ENCODE measurements at places on chromosomes 1 and 21.

DNA sequence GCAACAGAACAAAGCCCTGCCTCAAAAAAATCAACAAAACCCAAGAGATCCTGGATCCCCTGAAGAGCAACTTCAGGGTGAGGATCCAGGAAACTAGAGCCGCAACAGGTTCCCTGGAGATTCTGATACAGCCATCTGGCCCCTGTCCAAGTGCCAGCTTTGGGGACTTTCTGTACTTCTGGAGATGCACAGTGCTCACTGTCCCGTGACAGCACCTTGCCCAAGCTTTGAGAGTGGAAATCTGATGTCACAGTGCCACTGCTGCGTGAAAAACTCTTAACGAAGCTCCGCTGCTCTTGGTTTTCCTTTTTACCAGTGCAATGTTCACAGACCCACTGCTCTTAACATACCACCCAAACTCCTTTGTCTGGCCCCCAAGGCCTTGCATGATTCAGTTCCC lies 26.3 kb downstream of the STK40 start:
- no peak for DNase-seq

- DNase-seq: no peak
These were observed 15.2 kb downstream of the ADCY10 start for GRCh38 chr1:167898578-167899222.

GRCh38 chr1:170511038-170511437 lies 20.9 kb upstream of the GORAB start:
- DNase-seq: no peak

DNA sequence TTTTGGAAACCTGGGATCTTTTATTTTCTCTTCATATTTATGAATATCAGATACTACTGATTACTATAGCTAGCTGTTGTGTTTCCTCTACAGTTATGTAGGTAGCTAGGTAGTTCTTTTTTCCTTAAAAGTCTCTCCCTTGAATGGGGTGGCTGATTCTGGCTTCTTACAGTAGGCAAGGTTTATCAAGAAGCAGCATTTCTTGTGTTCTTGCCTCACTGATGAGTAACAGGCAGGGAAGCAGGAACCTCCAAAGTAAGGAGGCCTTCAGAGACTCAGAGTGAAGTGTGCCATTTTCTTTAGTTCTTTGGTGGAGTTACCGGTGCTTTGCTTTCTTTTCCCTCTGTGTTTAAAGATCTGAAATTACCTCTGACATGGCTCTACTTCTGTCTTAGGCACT lies 56.0 kb downstream of the ZMYM4 start:
- no peak for DNase-seq

DNA sequence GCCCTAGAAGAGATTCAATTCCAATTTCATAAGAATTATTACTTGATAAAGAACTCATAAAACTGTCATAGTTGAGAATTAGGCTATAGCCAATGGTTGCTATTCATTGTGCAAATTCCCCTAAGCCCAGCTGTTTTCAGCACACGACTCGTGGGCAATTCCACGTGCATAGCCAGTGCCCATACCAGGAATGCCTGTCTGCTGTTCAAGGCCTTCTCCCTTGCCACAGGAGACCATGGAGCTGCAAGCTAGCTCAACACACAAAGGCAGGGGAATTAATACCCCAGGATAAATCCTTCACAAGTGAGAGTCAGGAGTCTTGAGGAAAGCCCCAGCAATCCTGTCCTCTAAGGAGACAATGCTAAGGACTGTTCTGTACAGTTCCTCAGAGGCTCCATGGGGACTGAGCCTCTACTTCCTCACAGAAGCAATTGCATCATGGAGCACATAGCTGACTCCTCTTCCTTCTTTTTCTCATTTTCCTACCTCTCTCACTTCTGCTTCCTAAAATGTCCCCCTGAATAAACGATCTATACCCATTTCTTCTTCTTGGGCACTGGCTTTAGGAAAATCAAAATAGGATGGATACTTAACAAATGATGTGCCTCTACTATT lies 19.1 kb upstream of the CHRM3 start:
- DNase-seq: no peak

DNA sequence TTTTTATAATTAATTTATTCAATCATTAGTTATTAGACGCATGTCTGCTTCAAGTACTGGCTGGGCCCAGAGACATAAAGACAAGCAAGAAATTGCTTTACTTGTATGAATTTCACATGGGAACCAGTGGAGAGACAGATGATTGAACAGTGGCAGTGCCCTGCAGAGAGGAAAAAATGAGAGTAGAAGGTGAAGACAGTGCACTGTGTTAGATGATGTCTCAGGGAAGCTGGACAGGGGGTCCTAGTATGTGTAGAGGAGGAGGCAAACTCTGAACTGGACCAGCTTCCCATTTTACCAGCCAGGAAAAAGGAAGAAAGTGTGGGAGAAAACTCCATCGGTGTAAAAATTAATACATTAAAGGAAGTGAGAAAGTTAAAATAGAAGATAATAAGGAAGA lies 126.0 kb downstream of the BACH1 start:
- DNase-seq: no peak

DNA sequence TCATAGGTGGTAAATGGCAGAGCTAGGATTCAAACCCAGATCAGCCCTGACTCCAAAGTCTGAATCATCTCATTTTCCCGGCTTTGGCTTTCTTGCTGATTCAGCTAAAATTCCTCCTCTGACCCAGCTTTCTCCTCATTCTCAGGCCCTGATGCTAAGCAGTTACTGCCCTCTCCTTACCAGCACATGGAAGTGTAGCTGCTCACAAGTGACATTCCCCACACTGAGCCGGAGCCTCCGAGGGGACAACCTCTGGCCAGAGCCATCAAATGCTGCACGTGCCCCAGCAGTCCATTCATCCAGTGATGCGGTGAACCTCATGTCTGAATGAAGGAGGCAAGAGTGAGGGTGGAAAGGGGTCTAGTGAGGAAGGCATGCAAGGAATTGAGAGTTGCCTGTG lies 11.1 kb downstream of the ITGA10 start:
- no peak for DNase-seq

DNA sequence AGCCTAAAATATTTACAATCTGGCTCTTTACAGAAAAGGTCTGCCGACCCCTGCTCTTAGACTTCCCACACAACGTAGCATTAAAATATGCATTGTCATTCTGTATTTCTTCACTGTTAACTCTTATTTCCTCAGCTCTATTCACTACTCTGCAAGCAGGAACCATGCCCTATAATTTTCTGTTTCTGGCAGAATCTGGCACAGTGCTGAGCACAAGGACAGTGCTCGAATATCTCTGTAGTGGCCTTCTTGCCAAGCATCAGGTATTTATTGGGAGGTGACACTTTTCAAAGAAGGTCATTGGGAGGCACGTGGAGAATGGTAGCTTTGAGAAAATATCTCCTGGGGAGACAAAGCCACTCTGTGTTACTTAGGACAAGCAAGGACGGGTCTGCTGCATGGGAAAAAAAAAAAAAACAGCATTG lies 77.9 kb downstream of the PSMG1 start:
- no peak for DNase-seq

DNA sequence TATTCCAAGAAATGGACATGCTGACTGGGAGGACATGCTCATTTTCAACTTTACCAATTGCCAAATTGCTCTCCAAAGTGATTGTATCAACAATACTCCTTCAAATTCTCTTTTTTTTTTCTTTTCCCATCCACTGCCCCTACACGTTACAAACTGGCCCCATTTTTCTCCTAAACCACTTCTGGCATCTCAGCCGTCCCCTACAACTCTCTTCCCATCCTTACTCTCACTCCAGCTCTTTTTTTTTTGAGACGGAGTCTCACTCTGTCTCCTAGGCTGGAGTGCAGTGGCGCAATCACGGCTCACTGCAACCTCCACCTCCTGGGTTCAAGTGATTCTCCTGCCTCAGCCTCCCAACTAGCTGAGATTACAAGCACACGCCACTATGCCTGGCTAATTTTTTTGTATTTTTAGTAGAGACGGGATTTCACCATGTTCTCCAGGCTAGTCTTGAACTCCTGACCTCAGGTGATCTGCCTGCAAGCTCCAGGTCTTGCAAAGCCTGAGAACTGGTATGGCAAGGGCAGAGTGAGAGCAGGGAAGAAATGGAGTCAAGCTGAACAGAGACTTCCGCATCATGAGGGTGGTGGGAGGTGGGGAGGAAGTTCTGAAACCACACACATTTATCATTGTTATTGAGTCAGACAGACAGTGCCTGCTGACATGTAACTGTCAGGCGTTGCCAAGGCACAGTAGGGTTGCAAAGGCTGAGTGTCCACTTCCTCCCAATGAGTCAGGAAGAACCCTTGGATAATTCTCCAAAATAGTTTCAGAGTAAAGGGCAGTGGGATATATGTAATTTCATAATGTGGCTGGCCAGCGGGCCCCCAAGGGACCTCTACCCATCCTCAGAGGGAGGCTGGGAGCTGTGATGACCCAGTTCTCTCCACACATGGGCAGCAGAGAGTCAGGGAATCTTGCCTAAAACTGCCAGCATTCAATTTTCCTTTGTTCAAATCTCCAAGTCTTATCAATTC lies 17.4 kb downstream of the CELA3A start:
- DNase-seq: peak; percentile 78

- peak; percentile 69 for DNase-seq
These were observed 64.8 kb downstream of the SLX9 start for GRCh38 chr21:45004481-45005247.

DNA sequence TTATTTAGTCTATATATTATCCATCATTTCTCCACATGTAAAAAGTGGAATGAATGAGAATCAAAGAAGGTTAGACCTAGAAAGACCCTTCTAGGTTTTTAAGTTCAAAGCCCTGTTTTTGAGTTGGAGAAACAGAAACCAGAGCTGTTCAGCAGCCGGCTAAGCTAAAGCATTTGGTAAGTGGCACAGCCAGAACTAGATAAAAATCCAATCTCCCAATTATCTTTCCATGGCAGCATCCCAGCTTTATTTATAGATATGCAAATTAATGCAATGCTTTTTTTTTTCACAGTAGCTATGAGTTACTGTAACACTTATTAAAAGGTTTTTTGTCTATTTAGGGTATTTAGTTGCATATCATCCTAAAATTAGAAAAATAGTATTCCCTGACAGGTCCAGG lies 85.1 kb downstream of the NIBAN1 start:
- no peak for DNase-seq

- DNase-seq: peak; percentile 88
These were observed 84.4 kb downstream of the NKAIN1 start for GRCh38 chr1:31155216-31155806.

- DNase-seq: no peak
These were observed 123.8 kb upstream of the IVNS1ABP start for GRCh38 chr1:185440877-185441276.

DNA sequence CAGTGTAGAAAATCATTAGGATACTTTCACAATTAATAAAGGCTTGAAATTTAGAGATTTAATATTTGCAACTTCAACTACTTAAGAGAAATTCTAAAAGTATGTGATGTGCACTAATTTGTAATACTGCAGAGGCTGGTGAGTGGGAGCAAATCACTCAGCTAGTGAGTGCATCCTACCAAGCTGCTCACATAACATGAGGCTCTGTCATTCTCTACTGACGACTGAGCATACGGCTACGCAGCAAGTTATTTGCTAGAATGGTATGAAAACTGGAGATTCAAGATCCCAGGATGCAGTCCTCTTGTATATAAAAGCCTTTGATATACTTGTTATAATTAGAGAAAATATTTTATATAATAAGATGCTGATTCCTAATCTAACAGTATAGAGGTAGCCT lies 90.1 kb downstream of the ATP1B1 start:
- no peak for DNase-seq

- DNase-seq: no peak
These were observed 6.3 kb upstream of the POU3F1 start for GRCh38 chr1:38052750-38053415.

DNA sequence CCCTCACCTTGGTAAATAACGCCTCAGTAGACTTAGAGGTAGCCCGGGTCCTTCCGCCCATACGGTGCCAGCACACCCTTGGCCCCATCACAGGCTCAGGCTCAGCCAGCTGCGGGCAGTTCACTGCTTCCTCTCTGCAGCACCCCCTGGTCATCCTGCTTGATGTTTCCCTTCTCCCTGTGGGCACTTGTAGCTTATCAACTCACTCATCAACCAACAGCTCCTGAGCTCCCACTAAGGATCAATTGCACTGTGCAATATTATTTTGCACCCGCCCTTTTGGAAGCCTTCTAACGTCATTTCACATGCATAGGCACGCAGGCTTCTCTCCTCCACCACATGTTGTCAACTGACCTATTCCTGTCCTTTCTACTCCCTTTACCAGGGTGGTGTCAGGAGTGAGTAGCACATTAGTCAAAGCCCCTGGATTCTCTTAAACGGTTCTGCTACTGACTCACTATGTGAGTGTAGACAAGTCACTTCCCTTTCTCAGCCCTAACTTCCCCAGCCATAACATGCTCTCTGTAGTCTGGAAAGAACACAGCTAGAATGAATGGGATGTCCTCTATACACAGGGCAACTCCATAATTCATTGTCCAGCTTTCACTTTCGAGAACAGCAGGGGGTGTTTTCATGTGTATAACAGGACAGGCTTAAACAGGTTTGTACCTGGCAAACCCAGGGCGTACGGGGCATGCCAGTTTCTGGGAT lies 47.1 kb upstream of the IRF2BP2 start:
- no peak for DNase-seq
